COLO829 (cell line): ENCODE measurements at places on chromosomes 5 and 9.

- no peak for DNase-seq
These were observed 140.8 kb upstream of the RASA1 start for GRCh38 chr5:87126869-87127268.

DNA sequence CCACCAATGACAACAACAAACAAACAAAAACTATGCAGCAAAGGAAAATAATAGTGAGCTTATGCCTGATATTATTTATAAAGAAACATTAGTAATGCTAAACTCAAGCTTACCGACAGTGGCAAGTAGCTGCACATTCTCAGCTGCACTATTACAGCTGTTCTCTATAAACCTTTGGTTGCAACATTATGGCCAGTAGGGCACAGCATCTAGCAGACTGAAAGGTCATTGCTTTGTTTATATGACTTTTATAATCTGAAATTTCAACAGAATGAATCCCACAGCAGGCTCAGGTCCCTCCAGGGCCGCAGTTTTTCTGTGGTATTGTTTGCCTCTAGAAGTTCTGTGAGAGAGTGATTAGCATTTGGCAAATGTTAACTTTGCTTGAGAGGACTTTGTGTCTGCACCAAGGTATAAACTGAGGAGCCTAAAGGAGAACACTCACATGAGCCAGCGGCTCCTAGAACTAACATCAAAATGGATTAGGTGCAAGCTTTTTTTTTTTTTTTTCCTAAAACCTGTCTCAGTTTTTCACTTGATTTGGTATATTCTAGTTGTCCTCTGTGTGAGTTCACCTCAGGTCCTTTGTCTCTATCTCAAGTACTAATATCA, 58.3 kb downstream of the IZUMO3 start:
- DNase-seq, result no peak

- DNase-seq, result no peak
These were observed 361.6 kb downstream of the NPR3 start for GRCh38 chr5:33072726-33073125.

DNA sequence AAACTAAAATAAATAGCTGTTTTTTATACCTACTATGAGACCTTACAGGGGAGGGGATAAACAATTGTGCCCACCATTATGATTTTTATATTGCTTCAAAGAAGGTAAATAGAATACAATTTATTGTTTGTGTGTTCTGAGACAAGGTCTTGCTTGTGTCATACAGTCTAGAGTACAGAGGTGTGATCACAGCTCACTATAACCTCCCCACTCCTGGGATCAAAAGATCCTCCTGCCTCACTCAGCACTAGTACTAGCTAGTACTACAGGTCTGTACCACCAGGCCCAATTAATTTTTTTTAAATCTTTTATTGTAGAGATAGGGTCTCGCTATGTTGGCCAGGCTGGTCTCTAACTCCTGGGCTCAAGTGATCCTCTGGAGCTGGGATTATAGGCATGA, 11.3 kb downstream of the TLE1 start:
- DNase-seq, result no peak

DNA sequence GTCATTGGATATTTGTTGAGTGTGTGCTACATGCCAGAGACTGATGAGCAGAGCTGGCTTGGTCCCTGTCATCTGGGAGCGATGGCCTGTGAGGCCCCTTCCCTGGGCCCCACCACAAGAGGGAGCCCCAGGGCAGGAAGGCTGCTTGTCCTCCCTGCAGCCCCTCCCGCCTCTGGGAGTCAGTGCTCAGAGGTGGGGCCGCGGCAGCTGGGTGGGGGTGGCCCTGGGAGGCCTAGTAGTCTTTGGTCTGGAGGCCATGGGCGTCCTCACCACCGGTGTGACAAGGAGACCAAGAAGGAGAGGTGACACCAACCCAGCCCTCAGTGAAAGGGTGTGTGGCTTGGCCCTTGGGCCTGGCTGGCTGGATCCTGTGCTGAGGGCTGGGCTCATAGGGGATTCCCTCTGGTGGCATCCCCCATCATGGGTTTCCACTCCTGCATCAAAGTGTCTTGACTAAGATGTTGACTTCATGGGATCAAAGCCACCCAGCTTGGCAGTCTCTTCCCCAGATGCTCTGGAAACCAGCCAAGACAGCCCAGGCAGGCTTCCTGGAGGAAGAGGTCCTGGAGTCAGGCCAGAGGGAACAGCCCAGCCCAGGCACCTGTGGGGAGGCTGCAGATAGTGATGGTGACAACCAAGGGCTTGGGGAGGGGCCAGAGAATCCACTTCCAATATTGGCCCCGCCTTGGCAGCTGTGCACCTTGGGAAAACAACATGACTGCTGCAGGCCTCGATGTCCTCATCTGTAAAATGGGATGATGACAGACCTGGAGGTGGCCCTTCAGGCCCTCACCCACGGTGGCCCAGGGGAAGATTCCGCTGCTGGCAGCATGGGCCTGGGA, 166.7 kb downstream of the GAPVD1 start:
- DNase-seq, result no peak

- no peak for DNase-seq
These were observed 77.8 kb upstream of the ZNF462 start for GRCh38 chr9:106785200-106785599.

DNA sequence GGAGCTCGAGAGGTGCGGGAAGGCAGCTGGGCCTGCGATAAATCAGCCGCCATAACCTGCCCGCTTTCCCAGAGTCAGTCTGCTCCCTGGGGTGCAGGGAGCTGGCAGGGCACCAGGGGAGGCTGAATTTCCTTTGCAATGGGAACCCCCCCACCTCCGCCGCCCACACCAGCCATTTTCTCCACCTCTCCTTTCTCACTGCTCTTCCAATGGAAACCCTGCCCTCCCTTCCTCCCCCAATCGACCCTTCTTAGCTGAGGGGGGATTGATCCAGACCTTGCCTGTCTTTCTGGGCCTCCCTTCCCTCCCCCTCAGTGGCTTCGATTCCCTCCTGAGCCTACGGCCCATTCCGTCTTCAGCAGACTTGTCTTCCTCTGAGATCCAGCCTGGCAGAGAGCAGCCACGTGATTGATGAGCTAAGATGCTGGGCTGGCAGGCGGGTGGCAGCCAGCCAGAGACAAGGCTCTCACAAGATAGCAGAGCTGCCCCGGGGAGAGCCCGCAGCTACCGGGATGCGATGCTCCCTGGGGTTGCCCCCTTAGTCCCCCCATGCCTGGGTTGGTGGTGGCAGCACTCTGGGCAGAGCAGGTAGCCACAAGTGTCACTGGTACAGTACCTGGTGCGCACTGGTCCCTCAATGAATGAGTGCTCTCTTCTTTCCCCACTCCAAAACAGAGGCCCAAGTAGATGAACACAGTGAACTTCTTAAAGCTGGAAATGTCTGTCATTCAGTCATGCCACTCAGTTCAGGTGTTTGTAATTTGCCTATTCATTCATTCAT, 53.7 kb upstream of the FABP6 start:
- DNase-seq, result no peak

GRCh38 chr5:3047212-3047774, 295.8 kb upstream of the IRX2 start:
- DNase-seq, result no peak

- DNase-seq, result no peak
These were observed 19.7 kb downstream of the HMGCR start for GRCh38 chr5:75356719-75357118.

- DNase-seq, result no peak
These were observed 42.3 kb downstream of the BASP1 start for GRCh38 chr5:17259630-17260257.

DNA sequence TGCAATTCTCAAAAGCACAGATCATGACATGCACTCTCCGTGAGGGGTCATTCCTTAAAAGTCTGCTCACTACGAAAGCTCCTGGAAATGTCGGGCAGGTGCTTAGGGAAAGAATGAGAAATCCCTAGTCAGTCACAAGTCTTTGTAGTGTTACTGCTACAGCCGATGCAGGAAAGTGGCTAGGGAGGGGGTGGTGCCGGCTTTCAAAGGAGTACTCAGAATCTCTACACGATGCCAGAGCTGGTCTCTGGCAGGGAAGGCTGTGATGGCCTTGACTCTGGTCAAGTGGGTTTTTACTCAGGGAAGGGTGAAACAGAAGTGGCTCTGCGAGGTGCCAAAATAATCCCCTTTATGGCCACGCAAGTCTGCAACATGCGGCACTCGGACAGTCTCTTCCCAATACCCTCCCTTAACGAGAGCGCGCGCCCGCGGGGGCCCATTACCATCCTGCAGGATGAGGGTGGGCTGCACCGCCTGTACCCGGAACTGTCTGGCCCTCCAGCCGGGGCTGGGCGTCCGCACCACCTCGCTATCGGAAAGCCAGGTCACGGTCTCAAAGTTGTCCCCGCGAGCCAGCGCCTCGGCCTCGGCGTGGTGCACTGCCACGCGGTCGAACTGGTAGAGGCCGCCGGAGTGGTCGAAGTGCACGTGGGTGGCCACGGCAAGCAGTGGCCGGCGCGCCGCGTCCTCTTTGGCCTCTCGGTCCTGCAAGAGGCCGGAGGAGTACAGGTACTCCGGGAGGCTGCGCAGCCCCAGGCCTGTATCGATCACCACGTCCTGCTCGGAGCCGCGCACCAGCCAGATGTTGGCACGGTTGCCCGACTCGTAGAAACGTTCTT, 956 bp downstream of the MBLAC2 start:
- DNase-seq, result no peak

DNA sequence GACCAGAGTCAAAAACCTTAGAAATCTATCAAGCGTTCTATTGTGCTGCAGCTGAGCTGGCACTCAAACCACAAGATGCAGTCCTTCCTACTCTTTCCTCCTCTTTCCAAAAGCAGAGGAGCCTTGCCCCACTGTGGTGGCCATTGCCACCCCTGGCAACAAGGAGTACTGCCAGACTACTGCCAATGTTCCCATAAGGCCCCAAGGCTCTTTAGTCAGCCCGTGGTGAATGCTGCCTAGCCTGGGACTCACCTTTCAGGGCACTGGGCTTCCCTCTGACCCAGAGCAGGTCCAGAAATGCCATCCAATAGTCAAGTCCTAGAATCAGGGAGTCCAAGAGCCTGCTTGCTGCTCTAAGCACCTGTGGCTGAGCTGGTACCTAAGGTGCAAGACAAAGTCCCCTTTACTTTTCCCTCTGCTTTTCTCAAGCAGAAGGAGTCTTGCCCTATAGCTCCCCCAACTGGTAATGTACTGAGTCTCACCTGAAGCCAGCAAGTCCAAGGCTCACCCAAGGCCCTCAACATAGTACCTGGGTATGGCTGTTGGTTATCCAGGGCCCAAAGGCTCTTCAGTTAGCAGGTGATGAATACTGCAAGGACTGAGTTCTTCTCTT, 219.4 kb downstream of the ATPSCKMT start:
- no peak for DNase-seq

GRCh38 chr5:52811067-52811749, 23.5 kb downstream of the ITGA1 start:
- DNase-seq, result no peak

- DNase-seq, result no peak
These were observed 820 bp upstream of the CFAP90 start for GRCh38 chr5:7851617-7852289.

DNA sequence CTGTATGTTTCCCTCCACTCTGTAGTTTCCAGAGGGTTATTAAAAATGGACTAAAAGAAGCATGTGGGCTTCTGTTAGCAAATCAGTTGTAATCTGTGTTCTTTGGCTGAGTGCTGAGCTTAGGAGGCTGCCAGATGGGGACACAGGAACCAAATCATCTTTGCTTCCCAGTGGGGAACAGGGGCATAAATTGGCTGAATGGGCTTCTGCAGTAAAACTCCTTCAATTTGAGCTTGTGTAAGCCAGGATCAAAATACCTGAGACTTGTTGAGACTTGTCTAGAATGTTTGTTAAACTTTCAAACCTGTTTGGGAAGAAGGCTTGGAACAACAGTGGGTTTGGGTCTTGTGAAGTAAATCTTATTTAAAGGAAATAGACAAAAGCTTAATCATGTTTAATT, 32.2 kb upstream of the TNFAIP8 start:
- DNase-seq, result no peak

- DNase-seq, result no peak
These were observed 56.2 kb downstream of the DENND4C start for GRCh38 chr9:19286634-19287188.
